A673 (cell line): ENCODE measurements at places on chromosomes 2 and 18.
A peak's percentile ranks its signal among the peaks of the same experiment; 100 is the strongest.

GRCh38 chr2:231198291-231199173 lies at the start of gene ARMC9:
TSS of gene ARMC9 (plus strand) at chr2:231198631. CDS start at chr2:231206239, 7,608 bp downstream.
- peak; percentile 82 for DNase-seq

DNA sequence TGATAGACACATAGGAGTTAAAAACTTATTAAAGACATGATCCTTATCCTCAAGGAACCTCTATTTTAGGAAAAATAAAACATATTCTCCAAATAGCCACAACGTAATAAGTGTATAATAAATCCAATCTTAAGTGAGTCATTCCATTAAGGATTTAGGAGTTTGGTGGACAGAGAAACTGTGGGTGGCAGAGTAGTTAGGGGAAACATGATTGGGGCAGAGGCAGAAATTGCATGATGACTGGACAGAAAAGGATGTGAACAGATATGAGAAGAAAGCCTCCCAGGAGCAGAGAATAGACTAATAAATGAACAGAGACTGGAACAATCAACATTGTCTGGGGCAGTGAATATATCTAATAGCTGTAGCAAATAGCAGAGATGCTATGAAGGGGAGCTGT lies 48.1 kb upstream of the SIGLEC15 start:
- DNase-seq: no peak

GRCh38 chr18:61308795-61309393 lies 24.3 kb upstream of the CDH20 start:
- DNase-seq: no peak

DNA sequence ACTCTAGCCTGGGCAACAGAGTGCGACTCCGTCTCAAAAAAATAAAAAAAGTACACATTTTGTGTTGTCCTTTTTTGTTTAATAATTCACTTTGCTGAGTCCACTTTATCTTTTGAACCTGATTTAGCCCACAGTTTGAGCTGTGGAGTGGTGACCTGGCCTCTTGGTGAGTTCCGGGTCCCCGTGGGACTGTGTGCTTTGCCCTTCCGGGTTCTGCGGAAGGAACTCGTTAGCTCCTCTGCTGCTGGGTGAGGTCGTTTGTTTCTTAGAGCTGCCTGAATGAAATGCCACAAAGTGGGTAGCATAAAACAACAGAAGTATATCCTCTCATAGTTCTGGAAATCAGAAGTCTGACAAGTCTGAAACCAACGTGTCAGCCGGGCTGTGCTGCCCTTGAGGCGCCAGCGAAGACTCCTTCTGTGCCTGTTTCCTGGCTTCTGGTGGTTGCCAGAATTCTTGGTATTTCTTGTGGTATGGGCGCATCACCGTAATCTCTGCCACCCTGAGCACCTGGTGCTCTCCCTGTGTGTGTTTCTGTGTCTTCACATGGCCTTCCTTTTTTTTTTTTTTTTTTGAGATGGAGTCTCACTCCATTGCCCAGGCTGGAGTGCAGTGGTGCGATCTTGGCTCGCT lies 3.5 kb downstream of the EFHD1 start:
- DNase-seq: no peak

- no peak for DNase-seq
Observed at GRCh38 chr2:74131901-74132300, 15.8 kb downstream of the BOLA3 start.

- DNase-seq: no peak
Observed at GRCh38 chr2:47218066-47218581, 63.0 kb upstream of the STPG4 start.

GRCh38 chr18:55588870-55589595 lies 1.0 kb upstream of the TCF4 start:
- DNase-seq: peak; percentile 44

DNA sequence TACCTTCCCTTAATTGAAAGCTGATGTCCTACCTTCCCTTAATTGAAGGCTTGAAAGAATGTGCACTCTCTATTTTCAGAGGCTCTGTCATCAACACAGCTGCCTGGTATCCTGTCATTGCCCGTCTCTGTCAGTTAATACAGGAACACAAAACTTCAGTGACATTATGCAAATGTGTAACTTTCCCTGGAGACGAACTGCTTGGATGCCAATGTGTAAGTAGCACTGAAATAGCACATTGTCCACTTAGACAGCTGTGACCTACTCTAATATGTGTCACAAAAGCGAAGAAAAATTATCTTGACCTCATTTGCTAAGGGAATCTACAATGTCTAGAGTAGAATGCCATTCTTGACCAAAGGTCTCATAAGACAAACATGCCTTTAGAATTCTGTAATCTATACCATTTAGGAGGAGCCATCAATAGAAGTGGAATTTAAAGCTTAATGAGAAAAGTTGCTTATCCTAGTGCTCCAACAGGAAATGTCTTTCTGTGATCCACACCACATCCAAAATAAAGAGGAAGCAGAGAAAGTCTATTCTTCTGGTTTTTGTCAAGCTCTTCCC lies 138.1 kb downstream of the BARD1 start:
- DNase-seq: no peak

DNA sequence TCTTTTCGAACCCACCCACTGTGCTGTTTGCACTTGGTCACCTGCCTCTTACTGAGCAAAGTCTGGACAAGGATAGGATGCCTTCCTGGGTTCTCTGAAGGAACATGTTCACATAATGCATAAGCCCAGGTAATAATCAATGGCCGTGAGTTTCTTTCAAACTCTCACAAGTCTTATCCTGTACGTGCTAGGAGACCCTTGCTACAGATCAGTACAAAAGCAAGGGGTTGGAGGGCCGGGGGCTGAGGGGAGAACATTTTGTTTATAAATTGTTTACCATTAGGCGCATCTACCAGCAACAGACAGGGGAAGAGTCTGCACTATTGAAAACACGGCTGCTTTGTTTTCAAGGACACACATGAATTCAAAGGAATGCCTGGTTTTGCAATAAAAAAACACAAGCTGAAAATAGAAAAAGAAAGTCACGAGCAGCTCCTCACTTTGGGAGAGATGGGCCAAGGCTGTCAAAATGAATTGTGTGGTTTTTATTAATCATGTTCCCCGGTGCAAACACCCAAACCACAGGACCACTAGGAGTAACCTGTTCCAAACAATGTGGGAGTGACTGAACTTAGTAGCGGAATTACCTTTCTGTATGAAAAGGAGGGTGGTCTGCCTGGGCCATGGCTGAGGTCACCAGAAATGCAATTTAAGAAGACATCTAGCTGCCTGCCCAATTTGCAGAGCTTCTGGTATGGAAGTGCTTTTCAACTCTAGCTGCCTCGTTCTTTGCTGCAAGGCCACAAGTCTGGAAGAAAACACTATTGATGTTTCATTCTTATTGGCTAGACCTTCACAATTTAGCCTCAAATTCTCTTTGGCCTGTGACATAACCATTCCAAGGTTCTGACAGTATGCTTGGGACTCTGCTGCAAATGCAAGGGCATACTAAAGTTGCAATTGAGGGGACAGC lies 73.5 kb downstream of the CCBE1 start:
- no peak for DNase-seq

GRCh38 chr2:215843579-215843978 lies 169.8 kb downstream of the MREG start:
- no peak for DNase-seq

DNA sequence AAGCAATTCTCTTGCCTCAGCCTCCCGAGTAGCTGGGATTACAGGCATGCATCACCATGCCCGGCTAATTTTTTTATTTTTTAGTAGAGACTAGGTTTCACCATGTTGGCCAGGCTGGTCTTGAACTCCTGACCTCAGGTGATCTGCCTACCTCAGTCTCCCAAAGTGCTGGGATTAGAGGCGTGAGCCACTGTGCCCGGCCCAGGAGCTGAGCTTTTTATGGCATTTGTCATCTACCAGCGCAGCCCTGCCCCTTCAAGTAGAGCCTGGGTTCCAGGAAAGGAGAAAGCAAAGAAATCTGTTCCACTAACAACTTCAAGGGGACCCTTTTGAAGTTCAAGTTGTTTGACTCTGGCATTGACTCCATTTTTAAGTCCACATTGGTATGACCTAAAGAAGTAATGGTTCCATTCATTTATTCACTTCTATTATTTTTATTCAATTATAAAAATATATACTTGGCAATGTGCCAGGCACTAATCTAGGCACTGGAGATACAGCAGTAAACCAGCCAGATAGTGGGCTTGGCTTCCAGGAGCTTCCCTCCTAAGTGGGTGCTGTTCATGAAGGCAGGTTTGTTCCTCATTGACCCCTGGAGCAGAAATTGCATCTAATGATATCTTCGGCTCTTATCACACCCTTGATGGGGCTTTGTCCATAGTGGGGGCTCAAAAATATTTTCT lies 8.0 kb upstream of the SFTPB start:
- no peak for DNase-seq

GRCh38 chr2:152523091-152523490 lies 188.1 kb downstream of the FMNL2 start:
- DNase-seq: no peak

GRCh38 chr18:64180171-64180570 lies 31.3 kb upstream of the LINC00305 start:
- no peak for DNase-seq

GRCh38 chr2:163737563-163737962 lies 1.8 kb upstream of the FIGN start:
- DNase-seq: no peak

GRCh38 chr2:147416099-147416498 lies 428.7 kb upstream of the ACVR2A start:
- DNase-seq: no peak

- DNase-seq: no peak
Observed at GRCh38 chr18:49638891-49639557, 77.2 kb downstream of the LIPG start.

DNA sequence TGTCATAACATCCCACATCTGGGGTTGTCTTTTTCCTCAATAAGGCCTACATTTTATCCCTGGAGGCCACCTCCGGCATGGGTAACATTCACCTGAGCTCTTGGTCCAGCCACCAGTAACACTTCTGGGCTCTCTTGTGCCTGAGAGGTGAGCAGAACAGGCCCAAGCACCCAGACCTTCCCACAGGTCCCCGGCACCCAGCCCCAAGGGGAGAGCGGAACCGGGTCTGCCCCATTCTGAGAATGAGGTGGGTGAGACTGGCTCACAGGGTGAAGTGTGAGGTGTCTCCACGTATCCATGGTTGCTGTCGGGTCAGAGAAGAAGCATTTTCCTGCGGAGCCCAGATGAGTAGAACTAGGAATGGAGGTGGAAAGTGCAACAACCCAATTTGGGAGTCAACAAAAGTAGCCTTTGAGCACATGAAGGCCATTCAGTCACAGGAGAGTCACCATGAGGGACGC lies 496.7 kb upstream of the MYT1L start:
- no peak for DNase-seq

GRCh38 chr2:164621764-164622105 lies 453 bp upstream of the GRB14 start:
- no peak for DNase-seq

DNA sequence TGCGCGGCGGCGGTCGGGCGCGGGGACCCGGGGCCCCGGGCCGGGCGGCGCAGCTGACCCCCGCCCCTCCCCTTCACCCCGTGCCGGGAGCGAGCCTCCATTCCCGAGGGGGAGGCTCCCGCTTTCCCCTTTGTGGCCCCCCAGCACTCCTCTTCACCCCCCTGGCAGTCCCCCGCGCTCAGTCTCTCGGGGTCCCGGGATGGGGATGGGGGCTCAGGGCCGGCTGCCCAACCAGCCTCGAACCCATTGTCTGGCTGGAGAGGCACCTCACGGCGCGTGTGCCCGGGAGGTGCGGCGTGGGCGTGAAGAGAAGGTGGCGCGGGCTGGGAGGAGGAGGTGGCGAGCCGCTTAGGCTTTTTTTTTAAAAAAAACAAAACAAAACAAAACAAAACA lies 748 bp downstream of the FMNL2 start:
- peak; percentile 51 for DNase-seq
